Smooth muscle cell of trachea (primary cell): ENCODE measurements at places on chromosomes 6 and 20. TPM values are rescaled to one million over a fixed set of nuclear protein-coding genes. Genes with fewer than 3 reads are reported as not detected.

BEND6 gene
- total RNA-seq: 7.7 and 17.7 TPM in 2 replicates

RIN2 gene
- 48.1 and 59.2 TPM in 2 replicates for total RNA-seq

AIF1 gene
- total RNA-seq: not detected in 2 replicates

ZNF831 gene
- not detected in 2 replicates for total RNA-seq
